NCI-H2107 (cell line): ENCODE measurements at places on chromosomes 7 and 10.

DNA sequence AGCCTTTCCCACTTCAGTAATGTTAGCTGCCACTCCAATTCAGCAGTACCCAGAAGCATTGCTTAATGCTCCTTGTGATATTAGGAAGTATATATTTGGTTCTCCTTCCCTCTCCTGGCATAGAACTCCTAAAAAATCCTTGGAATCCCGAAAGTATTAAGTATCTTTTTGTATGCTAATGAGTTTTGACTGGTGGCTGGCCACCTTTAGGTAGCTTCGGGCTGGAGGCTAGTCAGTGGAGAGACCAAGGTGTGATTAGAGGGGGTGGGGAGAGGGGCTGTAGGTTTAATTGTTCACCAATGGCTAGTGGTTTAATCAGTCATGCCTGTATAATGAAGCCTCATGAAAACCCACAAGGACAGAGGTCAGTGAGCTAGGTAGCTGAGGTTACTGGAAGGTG, 12.2 kb downstream of the COMTD1 start:
- no peak for DNase-seq

DNA sequence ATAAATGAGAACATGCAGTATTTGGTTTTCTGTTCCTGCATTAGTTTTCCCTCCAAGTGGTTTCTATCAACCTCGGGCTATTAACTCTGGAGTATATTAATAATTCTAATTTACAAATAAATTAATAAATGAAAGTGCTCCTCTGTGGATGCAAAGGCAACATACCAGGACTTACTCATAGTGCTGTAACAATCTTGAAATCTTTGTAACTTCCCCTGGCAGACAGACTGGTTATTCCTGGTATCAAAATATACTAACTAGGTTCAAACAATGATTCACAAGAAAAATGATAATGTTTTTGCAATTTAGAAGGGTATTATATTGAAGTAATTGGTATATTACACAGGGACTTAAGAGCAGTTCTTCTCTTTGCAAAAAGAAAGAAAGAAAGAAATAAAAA, 177.2 kb downstream of the FANK1 start:
- no peak for DNase-seq

- DNase-seq, result no peak
Measured at GRCh38 chr10:97222326-97222961, 36.7 kb upstream of the SLIT1 start.

GRCh38 chr7:28688174-28688573, 270.0 kb downstream of the TRIL start:
- no peak for DNase-seq

GRCh38 chr7:29859524-29860185, 53.3 kb downstream of the WIPF3 start:
- no peak for DNase-seq

- no peak for DNase-seq
Measured at GRCh38 chr7:139382439-139382838, 22.7 kb downstream of the LUC7L2 start.

DNA sequence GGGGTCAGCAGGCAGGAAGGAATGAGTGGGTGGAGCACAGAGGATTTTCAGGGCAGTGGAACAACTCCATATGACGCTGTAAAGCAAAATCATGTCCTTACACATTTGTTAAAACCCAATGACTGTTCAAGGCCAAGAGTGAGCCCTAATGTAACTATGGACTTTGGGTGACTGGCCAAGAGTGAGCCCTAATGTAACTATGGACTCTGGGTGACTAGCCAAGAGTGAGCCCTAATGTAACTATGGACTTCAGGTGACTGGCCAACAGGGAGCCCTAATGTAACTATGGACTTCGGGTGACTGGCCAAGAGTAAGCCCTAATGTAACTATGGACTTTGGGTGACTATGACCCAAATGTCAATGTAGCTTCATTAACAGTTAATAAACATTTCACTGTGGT, 52.0 kb downstream of the PAXIP1 start:
- no peak for DNase-seq

DNA sequence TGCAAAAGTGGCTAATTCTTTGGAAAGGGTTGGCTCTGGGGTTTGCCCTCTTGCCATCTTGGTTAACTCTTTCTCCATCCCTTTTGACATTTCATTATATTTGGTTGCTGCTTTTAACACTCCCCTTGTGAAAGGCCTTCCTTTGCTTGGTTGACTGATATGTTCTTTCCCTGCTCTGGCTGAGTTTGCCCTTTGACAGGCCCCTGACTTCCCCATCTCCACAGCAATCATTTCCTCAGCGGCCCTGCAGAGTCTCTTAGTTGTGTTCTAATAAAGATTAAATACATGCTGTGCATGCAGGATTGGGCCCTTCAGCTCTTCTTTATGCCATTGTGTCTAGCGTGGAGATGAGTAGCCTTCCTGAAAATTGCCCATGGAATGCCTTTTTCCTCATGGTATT, 84.5 kb upstream of the CSTF2T start:
- DNase-seq, result no peak
